Stimulated activated CD8-positive, alpha-beta memory T cell treated with anti-CD3 and anti-CD28 coated beads, Interleukin-7, amount 100 ng/mL, for 1 hour (primary cell): ENCODE measurements at places on chromosomes 16 and 17.

DNA sequence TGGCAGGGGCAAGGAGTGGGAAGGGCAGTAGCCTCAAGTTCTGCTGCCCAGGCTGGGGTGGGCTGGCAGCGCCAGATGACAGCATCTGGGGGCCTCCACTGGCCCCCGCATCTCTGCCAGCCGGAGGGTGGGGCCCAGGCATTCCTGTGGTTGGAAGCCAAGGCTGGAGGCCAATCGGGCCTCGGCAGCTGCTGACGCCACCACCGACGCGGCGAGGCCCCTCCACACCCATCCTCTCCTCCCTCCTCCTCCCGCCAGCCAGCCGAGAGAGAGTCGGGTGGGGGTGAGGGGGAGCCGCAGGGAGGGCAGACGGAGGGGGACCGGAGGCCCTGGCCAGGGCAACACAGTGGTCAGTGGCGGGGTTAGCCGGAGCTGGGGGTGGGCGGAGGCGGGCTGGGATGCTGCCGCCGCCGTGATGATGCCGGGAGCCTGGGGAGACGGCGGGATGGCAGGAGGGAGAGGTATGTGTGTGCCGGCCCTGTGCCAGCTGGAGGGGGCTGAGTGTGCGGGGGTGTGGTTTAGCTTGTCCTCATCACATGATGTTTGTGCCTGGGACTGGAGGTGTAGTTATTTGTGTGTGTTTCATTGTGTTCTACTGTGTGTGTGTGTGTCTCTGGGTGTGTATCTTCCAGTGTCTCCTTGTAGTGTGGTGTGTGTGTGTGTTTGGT, 36.6 kb downstream of the ARHGAP23 start:
- no peak for DNase-seq

DNA sequence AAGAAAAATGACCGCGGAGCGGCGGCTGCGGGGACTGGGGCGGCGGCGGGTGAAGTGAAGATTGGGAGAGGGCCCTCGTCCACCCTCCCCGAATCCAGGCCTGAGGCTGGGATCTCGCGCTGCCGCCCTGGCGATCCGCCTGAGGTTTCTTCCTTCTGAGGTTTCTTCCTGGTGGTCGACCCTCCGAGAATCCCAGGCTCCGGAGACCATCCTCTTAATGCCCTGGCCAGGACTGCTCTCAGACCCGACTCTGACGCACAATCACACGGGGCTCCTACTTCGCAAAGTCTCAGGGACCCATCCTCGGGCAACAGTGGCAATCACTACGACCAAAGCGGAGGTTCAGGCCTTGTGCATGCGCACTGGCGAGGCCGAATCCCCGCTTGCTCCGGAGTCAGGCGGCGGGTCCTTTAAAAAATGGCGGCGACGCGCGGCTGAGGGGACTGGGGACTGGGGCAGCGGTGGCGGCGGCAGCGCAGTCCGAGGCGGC, 18.0 kb upstream of the KCNJ18 start:
- no peak for DNase-seq

GRCh38 chr16:15553313-15554088, 89.5 kb downstream of the MARF1 start:
- no peak for DNase-seq

GRCh38 chr16:2178321-2179106, 17.9 kb downstream of the CASKIN1 start:
- no peak for DNase-seq

GRCh38 chr16:72972878-72973571, 74.9 kb downstream of the ZFHX3 start:
- no peak for DNase-seq

GRCh38 chr17:35373984-35374765, 754 bp upstream of the SLFN11 start:
- no peak for DNase-seq

GRCh38 chr17:79470754-79471153, 140.1 kb downstream of the RBFOX3 start:
- DNase-seq = no peak

DNA sequence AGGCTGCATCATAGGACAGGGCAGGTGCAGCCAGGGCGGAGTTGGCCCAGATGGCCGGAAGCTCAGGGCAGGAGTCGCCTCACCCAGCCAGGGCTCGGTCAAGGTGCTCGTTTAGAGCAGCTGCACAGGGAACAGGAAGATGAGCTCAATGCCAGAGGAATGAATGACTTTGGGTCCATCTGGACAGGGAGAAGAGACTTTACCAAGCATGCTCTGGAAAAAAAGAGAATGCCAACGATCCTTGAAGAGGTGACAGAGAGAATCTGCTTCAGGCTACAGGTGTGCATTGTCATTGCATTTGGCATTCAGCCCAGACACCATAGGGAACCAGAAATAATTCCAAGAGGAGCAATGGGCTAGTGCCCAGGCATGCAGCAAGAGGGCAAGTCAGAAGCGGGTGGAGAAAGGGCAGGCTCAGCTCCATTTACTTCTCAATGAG, 6.7 kb upstream of the MPP3 start:
- DNase-seq = no peak

GRCh38 chr16:69286941-69287713, 24.0 kb upstream of the VPS4A start:
- DNase-seq = no peak

GRCh38 chr17:13400491-13400890, 201.2 kb downstream of the HS3ST3A1 start:
- no peak for DNase-seq

GRCh38 chr17:49631496-49631895, 46.4 kb downstream of the SPOP start:
- DNase-seq = no peak

- no peak for DNase-seq
Observed at GRCh38 chr17:7950578-7950977, 18.6 kb downstream of the CNTROB start.

- DNase-seq = no peak
Observed at GRCh38 chr16:46620266-46621005, 743 bp downstream of the SHCBP1 start.

DNA sequence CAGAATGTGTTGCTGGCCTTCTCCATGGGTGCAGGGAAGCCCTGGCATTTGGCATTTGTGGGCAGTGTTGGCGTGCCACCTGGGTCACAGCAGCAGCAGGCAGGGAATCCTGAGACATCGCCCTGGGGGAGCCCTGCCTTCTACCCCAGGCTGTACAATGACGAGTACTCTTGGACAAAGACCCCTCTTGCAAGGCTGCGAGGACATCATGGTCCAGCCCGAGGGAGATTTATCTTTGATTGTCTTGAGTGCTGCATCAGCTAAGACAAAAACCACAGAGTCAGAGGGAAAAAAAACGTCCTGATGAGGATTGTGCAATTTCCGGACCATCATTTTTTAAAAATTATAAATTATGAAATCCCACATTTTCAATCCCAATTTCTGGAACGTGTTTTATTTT, 3.7 kb downstream of the CRISPLD2 start:
- no peak for DNase-seq

DNA sequence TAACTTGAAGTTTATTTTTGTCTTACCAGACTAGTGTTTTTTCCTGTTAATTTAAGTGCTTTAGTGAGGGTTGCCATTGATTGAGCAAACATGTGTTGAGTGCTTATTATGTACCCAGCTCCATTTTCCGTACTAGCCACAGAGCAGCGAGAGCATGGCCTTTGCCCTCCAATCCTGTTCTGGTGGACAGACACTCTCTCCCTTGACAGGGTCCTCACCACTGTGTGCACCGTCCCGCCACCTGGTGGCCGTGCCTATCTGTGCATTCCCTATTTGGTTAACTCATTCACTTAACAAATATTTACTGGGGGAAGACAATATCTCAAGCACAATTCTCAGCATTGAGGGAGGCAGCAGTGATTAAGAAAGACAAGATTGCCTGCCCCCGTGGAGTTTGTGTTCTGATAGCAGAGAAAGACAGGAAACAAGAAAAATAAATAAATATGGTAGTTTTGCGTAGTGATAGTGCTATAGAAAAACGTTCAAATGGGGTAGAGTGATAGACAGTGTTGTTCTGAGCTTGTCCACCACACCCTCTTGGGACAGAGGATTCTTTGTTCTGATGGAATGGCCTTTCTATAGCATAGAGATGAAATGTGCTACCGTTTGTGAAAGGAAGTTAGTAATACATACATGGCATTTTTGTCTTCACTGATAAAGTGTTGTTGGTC, 13.0 kb downstream of the CDH13 start:
- peak; percentile 20 for DNase-seq

GRCh38 chr17:27562777-27563455, 68.1 kb upstream of the LGALS9 start:
- DNase-seq = no peak

DNA sequence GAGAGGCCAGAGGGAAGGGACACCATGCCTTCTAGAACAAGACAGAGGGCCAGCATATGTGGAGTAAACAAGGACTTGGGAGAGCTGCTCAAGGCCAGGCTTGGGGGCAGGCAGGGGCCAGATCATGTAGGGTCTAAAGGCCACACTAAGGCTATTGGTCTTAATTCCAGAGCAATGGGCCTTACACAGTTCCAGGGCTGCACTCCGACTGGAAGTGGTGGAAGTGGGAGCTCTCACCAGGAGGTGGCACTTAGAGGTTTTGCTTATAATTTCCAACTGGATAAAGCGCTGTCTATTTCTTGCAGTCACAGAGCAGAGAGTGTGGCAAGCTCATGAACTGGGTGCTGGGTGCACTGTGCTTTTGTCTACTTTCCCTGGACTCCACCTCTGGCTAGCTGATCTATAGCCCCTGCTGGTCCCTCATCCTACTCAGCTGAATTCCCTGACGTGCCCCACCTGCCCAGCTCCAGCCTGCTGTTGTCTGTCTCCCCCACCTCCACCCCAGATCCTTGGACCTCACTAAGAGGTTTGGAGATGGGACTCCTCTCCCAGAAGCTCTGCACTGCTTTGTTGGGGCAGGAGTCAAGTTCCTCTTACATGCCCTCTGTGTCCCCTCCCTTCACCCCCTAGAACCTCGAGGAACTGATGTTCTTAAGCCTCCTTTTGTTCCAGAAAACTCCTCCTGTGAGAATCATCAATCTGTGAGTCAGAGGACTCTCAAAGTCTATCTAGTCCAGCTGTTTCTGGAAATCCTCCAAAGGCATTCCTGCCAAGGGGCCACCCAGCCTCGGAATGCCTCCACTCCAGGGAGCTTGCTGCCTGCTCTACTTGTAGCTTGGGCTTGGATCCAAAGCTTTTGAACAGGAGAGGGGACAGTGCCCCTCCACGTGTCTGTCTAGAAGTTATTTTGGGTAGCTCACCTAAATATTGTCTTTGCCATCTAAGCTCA, 48.1 kb upstream of the KSR1 start:
- DNase-seq = no peak

DNA sequence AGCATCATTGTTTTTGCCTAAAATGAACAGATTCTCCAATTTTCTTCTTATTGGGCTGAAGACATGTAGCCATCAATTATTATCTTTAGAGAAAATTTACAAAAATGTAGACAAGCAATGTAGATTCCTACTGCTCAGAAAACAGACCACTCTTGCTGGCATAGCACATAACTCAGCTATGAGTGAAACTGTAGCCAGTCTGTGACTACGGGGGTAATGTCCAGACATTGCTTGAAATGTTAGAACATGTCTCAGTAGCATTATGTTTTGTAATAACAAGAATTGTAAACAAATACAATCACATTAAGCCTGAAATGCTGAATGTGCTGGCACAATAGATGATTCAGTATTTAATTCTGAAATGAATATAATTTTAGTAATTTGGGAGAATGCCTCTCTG, 265.7 kb upstream of the KCNJ16 start:
- DNase-seq = no peak

GRCh38 chr16:27303256-27304100, 10.3 kb upstream of the IL4R start:
- no peak for DNase-seq

DNA sequence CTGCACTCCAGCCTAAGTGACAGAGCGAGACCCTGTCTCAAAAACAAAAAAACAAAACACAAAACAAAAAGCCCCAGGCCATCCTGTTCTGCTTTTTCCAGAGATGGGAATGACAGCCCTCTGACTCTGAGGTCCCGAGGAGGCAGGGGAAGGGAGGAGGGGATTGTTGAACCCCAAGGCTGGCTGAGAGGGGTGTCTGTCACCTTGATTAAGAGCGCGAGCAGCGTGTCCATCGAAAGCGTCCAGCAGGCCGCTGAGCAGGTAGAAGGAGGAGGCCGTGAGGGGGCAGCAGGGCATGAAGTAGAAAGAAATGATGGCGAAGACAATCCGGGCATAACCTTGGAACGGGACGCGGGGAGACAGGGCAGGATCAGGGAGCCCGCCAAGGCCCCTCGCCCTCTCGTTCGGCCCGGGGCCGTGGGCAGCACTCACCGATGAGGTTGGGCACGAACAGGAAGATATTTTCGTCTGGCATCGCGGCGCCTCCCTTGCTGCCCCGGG, 593 bp downstream of the CDIPT start:
- no peak for DNase-seq

DNA sequence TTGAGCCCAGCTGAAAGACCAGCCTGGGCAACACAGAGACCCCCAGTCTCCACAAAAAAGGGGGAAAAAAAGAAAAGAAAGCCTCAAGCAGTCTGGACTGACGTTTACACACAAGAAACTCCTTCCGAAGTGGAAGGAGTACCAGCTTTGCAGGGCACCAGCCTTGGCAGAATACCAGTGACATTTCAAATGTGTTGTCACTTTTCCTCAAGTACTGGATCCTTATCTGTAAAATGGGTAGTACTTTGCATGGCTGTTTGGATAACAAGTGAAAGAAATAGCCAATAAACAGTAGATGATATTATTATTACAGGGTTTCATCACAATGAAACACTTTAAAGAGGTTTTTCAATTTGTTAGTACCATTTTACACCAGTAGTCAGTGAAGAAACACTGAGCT, 14.2 kb downstream of the YWHAE start:
- no peak for DNase-seq

GRCh38 chr16:65037556-65037955, 84.3 kb downstream of the CDH11 start:
- no peak for DNase-seq

- DNase-seq = no peak
Observed at GRCh38 chr16:25126820-25127232, 15.3 kb downstream of the LCMT1 start.

DNA sequence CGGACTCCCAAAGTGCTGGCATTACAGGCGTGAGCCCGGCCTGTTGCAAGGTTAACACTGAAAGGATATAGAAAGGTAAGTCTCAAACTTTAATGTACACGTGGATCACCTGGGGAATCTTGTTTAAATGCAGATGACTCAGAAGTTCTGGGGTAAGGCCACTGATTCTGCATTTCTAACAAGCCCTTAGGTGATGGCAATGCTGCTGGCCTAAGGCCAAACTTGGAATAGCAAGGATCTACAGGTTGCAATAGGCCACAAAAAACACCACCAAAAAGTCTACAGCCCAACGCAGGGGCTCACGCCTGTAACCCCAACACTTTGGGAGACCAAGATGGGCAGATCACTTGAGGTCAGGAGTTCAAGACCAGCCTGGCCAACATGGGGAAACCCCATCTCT, 4.2 kb downstream of the CMTM4 start:
- no peak for DNase-seq

GRCh38 chr16:81457326-81458133, 12.9 kb downstream of the CMIP start:
- DNase-seq = no peak

DNA sequence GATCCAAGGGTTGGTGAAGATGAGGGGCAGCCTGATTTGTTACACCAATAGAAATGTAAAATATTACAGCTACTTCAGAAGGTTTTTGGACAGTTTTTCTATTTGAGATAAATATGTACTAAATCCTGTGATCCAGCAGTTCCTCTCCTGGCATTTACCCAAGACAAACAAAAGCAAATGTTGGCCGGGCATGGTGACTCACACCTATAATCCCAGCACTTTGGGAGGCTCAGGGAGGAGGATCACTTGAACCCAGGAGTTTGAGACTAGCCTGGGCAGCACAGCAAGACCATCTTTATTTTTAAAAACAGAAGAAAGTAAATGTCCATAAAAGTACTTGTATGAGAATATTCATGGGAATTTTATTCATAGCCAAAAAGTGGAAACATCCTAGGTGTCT, 64.8 kb upstream of the MRC2 start:
- no peak for DNase-seq
